ENCODE measurements at places on chromosomes 2 and 18.

GRCh38 chr2:7209757-7210555 lies 292.7 kb downstream of the RNF144A start:
- DNase-seq, result no peak

DNA sequence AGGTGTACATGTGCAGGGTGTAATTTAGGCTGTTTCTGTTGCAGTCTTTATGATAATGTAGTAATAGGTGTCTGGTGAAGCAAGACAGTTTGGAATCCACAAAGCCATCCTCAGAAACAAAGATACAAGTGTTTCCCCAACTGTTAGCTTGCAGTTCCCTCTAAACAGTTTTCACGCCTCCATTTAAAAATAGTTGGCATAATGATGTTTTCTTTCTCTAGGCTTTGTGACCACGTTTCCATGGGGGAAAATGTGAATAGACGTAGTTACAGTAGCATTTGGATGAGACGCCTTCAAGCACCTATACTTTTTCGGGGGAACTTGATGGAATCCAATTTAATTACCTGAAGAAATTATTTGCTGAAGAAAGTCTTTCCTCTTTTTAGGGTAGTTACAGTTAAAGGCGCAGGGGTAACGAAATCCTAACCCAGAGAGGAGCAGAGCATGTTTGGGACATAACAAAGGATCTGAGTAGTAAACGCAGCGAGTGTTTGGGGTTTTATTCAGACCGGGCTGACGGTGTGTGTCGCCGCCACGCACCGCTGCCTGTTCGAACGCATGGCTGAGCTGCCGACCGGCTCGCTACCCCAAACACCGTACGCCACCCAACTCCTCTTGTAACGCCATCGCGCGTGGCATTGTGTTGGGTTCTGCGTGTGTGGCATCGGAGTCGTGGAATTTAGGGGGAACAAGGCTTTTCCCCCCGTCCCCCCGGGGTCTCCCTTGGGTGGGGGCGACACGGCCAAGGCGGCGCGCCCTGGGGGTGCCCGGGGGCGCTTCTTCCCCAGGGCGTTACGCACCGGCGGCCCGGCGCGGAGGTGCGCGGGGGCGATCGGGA lies 681 bp upstream of the NRP2 start:
- DNase-seq, result no peak

DNA sequence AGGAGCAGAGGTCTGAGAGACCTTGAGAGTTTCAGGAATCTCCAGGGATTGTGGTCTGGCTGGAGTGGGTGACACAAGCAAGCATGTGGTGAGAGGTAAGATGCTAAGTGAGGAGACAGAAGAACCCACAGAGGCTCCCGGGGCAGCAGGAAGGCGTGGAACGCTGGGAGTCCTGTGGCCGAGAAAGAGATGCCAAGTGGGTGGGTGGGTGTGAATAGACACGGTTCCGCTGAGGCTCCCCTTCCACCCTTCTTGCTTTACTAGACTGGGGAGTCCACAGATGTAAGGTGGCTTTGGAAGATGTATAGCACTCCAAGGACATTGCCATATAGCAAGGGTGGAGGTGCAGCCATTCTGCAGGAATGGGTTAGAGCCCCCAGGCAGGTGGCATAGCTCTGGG lies 4.2 kb downstream of the TEX51 start:
- no peak for DNase-seq

DNA sequence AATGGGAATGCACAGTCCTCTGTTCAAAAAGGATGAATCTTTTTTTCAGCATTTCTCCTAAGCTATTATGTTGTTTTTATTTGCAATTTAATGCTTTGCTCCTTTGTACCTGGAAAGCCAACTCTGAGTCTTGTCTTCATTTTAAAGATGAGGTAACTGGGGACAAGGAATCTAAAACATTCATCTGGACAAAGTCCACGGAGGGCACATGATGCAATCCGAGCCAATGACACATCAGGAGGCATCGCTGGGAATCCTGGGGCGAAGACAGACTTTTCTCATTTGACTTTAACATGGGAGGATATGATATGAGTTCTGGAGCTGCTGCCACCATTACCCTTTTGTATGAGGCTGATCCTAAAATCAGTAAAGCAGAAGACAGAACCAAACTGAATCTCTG lies 116.5 kb upstream of the REG3G start:
- DNase-seq, result no peak

All from activated naive CD4-positive, alpha-beta T cell treated with anti-CD3 and anti-CD28 coated beads, Interleukin-2, amount 50 U/mL, for 72 hours (primary cell).